Stimulated activated CD8-positive, alpha-beta memory T cell treated with anti-CD3 and anti-CD28 coated beads, Interleukin-7, amount 100 ng/mL, for 1 hour (primary cell): ENCODE measurements at places on chromosomes 1 and 21.

GRCh38 chr1:100759188-100759587 is 39.6 kb downstream of the VCAM1 start:
- DNase-seq: no peak

DNA sequence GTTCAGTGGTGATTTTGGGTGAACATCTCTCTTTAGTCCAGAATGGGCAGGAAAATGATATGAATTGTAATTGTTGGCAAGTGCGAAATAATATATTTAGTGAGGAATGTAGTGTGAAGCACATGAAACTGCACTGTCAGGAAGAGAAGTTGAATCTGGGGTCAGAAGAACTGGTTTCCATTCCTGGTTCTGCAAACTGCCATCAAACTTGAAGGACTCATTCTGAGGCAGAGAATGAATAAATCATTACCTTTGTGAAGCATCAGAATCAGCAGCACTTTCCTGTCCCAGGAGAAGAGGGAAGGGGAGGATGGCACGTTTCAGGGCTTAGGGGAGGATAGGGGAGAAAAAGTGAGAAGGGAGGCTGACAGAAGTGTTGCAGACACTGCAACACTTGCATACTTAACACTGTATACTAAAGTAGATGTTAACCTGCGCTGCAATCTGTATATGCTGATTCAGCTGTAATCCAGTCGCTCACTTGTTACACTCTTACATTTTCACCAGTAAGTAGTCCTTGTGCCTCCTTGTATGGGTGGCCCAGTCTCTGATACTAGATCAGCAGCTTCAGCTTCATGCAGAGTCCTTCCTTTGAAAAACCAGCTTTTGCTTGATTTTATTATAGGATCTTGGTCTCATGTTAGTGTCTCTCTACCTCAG is 10.5 kb upstream of the RPTN start:
- no peak for DNase-seq

DNA sequence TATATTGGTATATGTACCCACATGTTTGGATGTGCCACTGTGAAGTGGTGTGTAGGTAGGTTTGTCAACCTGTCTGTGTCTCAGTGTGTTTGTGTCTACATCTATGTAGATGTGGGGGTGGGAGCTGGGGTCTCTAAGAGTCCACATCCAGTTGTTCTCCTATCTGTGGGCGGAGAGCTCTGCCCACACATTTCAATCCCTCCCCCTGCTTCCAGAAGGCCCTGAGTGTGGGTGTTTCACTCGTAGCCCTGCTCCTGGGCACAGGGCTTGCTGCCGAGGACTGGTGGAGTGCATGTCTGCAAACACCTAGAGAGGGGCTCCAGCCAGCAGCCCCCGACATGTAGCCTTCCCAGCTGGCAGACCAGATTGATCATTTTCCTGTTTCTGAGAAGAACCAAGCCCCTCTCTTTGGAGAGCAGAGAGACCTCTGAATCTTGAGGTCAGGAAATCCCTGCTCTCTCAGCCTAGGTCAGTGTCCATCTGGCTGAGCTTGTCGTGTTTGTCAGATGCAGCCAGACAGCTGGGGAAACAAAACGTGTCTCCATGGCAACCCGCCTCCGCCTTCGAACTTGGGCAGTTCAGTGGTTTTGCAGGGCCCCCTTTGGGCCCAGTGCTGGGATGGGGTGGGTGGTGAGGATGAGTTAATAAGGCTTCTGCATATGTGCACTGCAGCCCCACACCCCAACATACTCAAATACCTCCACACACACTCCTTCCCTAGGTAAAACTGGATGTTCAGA is 31.2 kb upstream of the SYNC start:
- DNase-seq: no peak

GRCh38 chr1:29500651-29501050 is 264.3 kb downstream of the PTPRU start:
- DNase-seq: no peak

- DNase-seq: no peak
Measured at GRCh38 chr1:29825941-29826415, 589.7 kb downstream of the PTPRU start.

DNA sequence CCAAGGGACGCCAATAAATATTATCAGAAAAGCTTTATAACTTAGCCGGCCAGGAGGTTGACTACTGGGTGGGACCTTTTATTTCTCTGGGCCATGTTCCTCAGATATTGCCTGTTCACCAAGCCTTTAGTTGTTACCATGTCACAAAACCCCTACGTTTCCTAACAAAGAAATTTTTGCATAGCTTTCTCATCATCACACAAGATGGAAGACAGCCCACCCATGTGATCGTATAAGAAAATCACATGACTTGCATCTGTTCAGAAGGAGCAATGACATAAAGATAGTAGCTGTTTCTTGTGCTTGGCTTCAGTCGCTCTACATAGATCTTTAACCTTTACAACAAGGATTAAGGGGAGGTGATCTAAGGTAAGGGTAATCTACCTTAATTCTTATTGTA is 88.9 kb upstream of the NGF start:
- no peak for DNase-seq

GRCh38 chr1:180643693-180644092 is 11.9 kb downstream of the XPR1 start:
- DNase-seq: no peak

- DNase-seq: no peak
Measured at GRCh38 chr21:44868707-44869106, 4.8 kb downstream of the PTTG1IP start.

- no peak for DNase-seq
Measured at GRCh38 chr1:116772648-116773045, 18.4 kb downstream of the CD2 start.

GRCh38 chr1:101259744-101260148 is 22.9 kb downstream of the S1PR1 start:
- no peak for DNase-seq

- DNase-seq: no peak
Measured at GRCh38 chr1:2544093-2544874, 11.9 kb upstream of the TNFRSF14 start.

- DNase-seq: no peak
Measured at GRCh38 chr1:237320890-237321289, 278.9 kb downstream of the RYR2 start.

GRCh38 chr1:87179851-87180519 is 148.7 kb upstream of the LMO4 start:
- no peak for DNase-seq

- no peak for DNase-seq
Measured at GRCh38 chr1:17629460-17629859, 90.0 kb downstream of the ARHGEF10L start.

DNA sequence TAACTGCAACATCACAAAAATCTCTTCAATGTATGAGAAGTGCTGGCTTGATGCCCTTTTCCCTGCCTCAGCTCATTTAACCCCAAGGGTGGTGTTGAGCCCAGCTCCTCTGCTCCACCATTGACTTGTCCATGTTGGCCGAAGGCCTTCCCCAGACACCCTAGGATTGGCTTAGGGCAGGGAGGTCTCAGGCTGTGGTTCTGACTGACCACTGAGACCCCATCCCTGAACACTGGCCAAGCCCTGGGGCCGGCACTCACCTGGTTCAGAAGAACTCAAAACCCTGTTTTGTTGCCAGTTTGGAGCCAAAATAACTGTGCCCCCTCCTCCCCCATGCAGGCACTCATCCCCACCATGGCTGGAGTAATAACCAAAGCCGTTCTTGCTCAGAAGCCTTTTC is 38.6 kb downstream of the NENF start:
- no peak for DNase-seq

DNA sequence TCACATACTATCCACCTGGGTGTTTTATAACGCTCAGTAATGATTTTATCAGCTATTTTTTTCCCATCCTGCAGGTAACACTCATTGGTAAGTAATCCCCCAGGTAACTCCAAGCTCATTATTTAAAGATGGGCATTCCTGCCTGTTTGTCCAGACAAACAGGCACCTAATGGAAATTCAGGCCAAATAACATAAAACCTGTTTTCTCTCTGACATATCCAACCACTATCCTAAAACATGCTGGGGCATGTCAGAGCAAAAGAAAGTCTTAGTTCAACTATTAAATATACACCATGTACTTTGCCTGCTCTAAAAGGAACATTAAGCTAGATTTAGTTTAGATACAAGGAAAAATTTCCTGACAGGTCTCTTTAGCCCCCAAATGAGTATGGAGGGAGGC is 987.7 kb downstream of the TTLL7 start:
- DNase-seq: no peak

GRCh38 chr1:216293683-216294082 is 129.6 kb downstream of the USH2A start:
- no peak for DNase-seq

GRCh38 chr21:24118738-24119459 is 1488.4 kb downstream of the MRPL39 start:
- DNase-seq: no peak

DNA sequence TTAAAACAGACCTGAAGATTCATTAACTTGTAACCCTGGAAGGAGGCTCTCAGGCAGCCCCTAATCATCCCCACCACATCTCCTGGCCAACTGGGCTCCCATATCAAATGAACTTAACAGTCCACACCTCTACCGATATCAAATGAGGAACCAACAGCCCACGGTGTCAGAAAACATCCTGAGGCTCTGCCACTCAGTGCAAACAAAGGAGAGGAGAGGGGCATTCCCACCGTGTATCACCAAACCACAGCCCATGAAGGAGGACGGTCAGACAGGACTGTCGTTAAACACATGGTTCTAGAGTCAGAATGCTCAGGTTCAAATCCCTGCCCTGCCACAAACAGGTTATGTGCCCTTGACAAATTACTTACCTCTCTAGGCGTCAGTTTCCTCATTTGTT is 52.5 kb downstream of the ERI3 start:
- no peak for DNase-seq

DNA sequence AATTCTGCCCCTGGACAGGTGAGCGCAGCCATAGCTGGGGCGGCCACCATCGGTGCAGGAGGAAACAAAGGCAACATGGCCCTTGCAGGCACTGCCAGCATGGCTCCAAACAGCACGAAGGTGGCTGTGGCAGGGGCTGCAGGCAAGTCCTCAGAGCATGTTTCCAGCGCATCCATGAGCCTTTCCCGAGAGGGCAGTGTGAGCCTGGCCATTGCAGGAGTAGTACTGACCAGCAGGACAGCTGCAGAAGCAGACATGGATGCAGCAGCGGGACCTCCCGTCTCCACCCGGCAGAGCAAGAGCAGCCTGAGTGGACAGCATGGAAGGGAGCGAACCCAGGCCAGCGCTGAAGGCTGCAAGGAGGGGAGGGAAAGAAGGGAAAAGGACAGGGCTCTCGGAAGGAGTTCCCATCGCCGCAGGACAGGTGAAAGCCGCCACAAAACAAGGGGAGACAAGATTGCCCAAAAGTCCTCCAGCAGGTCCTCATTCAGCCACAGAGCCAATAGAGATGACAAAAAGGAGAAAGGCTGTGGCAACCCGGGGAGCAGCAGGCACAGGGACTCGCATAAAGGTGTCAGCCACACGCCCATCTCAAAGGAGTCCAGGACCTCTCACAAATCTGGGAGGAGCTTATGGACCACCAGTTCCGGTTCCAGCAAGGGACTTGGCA is 17.4 kb downstream of the ATF3 start:
- no peak for DNase-seq

GRCh38 chr1:2526824-2527555 is 594 bp upstream of the PANK4 start:
- no peak for DNase-seq

- DNase-seq: no peak
Measured at GRCh38 chr1:148289647-148290046, 137.6 kb upstream of the NBPF11 start.

DNA sequence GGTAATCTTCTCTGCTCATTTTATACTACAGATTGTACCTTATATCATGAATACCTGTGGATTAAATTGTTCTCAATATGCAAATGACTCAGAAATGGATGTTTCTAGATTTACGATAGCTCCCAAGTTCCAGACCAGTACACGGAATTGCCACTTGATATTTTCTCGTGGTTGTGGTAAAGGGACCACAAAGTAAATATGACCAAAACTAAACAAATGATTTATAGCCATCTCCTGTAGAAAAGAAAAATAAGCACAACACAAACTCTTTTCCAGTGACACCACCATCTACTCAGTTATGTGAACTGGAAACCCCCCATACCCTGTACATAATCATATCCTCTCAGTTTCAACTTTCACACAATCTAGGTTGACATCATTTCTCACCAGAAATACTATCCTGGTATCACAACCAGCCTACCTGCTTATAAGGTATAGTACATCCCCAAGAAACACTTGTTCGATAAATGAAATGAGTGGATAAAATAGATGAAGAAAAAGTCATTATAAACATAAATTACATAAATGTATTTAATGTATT is 172.3 kb downstream of the ADGRL4 start:
- DNase-seq: no peak

GRCh38 chr1:16888860-16889816 is 6.6 kb upstream of the RNU1-2 start:
- peak; percentile 27 for DNase-seq
